ENCODE measurements at places on chromosomes 2 and 18.

- DNase-seq: no peak
Observed at GRCh38 chr18:59546188-59546587, 151.0 kb downstream of the CCBE1 start.

DNA sequence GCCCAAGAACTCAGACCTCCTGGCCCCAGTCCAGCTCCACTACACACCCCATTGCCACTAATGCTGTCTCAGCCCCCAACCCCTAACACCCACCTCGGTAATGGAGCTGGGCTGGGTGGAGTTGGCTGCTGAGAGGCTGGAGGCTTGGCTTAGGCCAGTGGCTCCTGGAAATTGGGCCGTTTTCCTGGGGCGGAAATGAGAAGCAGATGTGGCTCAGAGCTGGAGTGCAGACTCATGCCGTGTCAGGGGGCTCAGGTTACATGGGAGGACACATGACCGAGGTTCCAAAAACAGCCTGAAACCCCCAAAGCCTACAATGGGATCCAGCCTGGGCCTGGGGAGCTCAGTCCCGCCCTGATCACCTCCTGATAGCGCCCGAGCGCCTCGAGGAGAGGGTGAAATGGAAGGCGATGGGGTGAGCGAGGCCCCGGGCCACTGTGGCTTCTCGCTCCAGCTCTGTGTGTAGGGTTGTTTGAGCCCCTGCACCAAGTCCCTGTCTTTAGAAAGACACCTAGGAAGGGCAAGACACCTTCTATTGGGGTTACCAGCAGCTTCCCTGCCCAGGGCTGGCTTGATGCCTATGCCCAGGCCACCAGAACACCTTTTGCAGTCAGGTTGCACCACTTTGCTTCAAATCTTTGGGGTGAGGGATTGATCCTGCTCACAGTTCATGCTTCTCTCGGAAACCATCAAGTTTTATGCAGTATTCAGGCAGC lies 175.7 kb upstream of the HAAO start:
- no peak for DNase-seq

- DNase-seq: no peak
Observed at GRCh38 chr2:182444806-182445205, 18.0 kb upstream of the PDE1A start.

DNA sequence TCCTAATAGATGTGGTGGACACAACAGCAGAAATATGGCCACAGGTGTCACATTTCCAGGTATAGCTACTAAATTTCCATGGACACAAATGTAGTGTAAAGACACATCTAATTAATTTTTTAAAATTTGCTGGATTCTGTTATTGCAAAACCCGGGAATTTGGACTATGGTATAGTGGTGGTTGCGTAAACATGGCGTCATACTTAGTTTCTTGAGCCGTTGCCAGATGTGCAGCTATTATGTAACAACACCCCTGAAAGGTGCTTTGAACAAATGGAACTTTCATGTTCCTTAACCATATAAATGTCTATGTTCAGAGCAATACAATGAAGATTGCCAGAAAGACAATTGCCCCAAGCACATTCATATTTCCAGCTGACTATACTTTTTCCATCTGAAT lies 85.9 kb downstream of the HRH4 start:
- no peak for DNase-seq

- DNase-seq: no peak
Observed at GRCh38 chr2:152391318-152391717, 56.3 kb downstream of the FMNL2 start.

DNA sequence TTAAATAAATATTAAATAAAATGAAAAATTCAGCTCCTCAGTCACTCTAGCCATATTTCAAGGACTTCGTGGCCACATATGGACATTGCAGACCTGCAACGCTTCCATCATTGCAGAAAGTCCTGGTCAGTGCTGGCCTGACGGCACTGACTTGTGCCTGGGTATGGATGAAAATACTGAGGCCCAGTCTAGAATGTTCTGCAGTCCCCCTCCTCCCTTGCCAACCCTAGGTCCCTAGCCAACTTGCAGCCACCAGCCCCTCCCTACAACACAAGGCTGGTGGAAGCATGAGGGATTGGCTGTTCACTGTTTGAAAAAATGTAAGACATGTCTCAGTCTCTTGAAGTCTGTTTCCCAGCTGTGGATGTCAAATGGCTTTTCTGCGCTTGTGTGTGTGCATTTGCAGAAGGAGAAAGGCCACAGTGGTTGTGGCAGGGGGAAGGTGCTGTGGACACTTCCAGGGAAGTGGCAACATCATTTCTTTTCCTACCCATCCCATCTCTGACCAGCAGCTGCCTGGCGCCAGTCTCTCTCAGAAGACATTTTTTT lies 9.9 kb downstream of the IGFBP5 start:
- no peak for DNase-seq

DNA sequence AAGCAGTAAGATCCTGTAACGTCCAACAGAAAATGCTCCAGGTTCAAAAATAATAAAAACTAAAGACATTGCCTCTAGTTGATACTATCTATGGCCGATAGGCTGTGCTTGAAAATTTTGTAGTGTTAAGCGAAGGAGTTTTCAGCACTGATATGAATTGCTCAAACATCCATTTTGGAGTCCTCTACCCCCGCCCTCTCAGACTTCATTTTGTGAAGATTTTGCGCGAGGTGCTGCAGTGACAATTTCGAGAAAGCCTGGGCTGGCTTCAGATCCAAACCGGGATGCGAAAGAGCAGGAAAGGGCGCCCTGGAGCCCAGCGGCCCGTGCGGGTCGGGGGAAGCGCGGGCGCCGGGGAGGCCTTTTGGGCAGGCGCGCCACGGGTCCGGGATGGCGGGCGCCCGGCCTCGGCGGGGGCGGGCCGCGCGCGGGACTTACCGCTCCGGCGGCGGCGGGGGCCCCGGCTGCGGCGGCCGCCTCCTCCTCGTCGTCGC lies 1.8 kb downstream of the SP3 start:
- peak; percentile 67 for DNase-seq

- no peak for DNase-seq
Observed at GRCh38 chr2:118530976-118531375, 316.5 kb downstream of the EN1 start.

GRCh38 chr18:51339856-51340255 lies 142.4 kb upstream of the MEX3C start:
- no peak for DNase-seq

DNA sequence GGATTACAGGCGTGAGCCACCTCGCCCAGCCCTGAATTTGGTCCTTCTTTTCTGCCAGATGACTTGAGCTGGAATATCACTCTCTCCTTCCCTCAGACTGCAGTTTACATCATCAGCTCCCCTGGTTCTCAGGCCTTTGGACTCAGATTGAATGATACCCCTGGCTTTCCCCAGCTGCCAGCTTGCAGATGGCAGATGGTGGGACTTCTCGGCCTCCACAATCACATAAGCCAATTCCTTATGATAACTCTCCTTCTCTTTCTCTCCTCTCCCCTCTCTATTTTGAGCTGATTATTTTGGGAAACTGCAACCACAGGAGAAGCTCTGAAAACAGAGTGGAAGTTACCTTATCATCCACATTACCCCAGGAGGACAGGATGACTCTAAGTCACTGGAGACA lies 33.4 kb upstream of the ATP8B1 start:
- no peak for DNase-seq

DNA sequence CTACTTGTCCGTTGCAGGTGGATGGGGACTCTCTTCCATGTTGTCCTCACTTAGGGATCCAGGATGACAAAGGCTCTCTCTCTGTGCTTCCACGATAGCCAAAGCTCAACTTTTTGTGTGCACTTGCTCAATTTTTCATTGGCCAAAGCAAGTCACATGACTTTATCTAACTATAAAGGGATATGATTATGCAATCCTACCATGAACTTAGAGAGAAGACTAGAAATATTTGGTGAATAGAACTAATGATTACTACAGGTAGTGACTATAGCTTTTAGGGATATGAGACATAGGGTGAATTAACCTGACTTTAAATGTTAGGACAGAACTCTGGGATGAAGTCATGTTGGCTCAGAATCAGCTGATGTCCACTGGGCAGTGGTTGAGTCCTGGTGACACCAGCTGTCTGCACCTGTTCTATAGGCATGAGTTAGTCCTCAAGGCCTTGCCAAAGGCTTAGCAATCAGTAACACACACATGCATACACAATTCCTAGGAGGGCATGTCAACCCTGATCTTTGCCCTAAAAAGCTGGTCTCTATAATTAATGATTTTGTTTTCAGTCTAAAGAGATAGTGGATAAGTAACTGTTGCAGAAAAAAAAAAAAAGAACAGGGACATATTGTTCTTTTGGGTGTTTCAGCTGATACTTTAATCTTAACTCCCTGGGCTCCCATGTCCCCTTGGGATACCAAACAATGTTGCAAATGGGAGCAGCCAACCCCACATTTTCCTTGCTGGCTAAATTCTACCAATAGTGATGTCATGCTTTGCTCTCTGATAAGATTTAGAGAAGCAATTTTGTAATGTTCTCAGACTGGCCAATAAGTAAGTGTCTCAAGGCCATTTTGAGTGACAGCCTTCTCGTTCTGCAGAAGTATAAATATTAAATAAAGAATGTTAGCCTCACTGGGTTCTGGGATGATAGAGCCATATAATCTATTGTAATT lies 12.5 kb upstream of the HK2 start:
- DNase-seq: no peak

DNA sequence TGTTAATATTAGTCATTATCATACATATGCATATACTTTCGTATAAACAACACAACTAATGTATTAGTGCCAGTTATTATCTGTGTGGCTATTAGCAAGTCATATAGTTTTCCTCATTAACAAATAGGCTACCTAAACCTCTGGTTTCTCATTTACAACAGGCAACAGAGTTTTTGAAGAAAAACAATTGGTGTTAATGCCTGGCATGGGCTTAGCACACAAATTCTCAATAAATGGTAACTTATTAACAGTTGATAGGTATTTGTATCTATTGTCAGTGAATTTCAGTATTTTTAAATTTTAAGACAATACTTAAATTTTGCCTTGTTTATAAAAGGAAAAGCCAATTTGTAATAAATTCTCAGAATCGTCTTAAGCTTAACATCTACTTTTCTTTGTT lies 182.5 kb downstream of the PMAIP1 start:
- DNase-seq: no peak

- DNase-seq: no peak
Observed at GRCh38 chr2:12223732-12224131, 477.3 kb downstream of the LPIN1 start.

GRCh38 chr2:109662889-109663288 lies 48.7 kb downstream of the SOWAHC start:
- DNase-seq: no peak

- no peak for DNase-seq
Observed at GRCh38 chr18:45828917-45829811, 3.7 kb downstream of the SIGLEC15 start.

GRCh38 chr2:165593081-165593480 lies 123.6 kb downstream of the CSRNP3 start:
- no peak for DNase-seq

DNA sequence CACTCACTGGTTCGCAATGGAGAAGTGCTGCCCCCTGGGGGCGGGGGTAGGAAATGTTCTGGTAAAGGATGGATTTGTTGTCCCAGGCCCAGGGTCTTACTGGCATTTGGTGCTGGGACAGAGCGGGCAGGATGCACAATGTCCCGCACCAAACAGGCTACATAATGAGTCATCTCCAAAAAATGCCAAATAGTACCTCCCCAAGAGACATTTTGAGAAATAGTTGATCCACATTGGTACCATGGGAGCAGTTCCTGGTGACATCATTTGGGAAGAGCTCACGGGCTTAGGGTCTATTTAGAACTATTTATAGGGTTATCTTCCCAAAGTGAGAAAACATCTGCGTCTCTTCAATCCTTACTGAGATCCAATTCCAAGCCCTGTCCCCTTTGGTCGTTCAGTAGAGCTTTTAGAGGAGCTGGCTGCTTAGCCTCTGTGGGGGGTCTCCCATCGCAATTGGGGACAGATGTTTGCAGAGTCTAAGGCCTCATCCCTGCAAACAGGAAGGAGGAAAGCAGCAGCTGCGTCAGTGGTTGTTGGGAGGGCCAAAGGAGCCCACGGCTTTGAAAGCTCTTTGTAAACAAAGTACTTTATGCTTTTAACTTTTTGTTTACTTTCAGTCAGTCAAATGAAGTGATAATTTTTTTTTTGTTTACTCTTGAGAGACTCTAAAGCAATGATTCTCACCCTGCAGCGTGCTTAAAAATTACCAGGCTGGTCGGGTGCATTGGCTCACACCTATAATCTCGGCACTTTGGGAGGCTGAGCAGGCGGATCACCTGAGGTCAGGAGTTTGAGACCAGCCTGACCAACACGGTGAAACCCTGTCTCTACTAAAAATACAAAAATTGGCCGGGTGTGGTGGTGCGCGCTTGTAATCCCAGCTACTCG lies 49.3 kb downstream of the GREB1 start:
- DNase-seq: peak; percentile 55

- no peak for DNase-seq
Observed at GRCh38 chr2:162591403-162592083, 247.0 kb downstream of the KCNH7 start.

GRCh38 chr2:132691556-132691955 lies 21.6 kb upstream of the LYPD1 start:
- DNase-seq: no peak

GRCh38 chr18:44750774-44751173 lies 70.1 kb downstream of the SETBP1 start:
- DNase-seq: no peak

GRCh38 chr2:85502720-85503119 lies 36.2 kb upstream of the MAT2A start:
- DNase-seq: no peak

DNA sequence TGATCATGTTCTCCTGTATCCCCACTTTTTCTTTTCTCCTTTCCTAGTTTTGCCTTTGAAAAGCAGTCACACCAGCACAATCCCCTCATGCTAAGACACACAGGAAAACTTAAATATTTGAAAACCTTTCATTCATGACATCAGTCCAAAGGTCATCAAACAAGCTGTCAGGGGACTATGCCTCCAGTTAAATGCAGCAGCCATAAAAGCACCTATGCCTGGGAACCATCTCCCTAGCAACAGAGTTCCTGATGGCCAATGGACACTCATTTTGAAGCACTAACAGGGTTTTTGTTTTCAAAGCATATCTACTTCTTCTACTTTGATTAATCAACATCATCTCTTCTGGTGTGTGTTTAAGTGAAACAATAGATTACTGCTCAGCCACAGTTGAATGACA lies 286.4 kb upstream of the PARD3B start:
- DNase-seq: no peak

GRCh38 chr18:78090584-78090983 lies 840.9 kb downstream of the GALR1 start:
- DNase-seq: no peak

- no peak for DNase-seq
Observed at GRCh38 chr18:79378536-79379250, 17.0 kb upstream of the NFATC1 start.

- DNase-seq: no peak
Observed at GRCh38 chr2:9102861-9103662, 99.6 kb upstream of the MBOAT2 start.

Measured in SW 1271 (cell line).